Left forelimb (tissue), 1 donor: ENCODE measurements at places on chromosomes 13 and 19.

DNA sequence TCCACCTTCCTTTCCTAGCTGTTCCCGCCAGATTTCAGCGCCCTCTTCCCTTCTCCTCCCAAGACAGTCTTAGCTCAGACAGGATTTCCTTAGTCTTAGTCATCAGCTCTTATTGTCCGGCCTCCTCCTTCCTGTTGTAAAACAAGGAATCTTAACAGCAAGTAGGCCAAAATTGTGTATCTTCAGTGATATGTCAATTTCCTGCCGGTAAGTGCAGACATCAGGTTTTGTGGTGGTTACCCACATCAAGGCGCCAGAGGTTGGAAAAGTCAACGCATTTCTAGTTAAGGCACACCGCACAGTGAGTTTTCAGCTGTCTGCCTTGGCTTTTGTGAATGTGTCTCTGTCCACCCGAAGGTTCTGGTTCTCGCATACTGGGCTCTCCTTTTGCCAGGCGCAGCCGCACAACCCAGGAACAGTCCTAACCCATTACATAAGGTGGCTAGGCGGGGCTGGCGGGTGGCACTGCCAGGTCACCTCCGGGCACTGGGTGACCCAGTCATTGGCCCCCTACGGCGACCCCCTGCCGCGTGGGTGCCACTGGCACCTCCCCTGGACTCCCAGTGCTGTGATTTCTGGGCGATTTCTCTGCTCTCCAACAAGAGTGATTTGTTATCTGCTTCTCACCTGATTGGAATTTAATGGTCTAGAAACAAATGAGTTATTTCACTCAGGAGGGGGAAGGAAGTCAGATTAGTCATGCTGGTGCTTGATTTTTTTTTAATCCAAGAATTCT, 12.9 kb downstream of the COL4A2 start:
- no peak for DNase-seq

DNA sequence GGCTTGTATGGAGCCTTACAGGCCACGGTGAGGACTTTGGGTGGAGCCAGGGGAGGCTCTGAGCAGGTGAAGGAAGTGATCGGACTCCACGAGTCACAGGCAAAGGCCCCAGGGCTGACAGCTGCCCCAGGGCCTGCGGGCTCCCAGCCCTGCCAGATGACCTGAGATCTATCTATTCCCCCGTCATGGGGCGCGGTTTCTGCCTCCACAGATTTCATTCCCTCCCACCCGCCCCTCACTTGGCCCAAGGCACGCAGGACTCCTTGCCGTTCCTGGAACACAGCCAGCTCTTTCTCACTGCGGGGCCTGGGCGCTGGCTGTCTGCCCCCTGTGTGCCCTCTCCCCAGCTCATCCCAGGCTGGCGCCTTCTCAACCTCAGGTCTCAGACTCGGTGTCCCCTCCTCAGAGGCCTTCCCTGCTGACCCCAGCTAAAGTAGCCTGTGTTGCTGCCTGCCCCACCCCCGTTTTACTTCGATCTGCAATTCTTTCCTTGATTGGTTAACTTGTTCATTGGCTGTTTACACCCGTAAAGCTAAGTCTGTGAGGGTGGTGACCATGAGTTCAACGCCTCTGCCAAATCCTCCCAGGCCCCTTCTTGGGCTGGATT, 13.9 kb upstream of the PAK4 start:
- DNase-seq: no peak

DNA sequence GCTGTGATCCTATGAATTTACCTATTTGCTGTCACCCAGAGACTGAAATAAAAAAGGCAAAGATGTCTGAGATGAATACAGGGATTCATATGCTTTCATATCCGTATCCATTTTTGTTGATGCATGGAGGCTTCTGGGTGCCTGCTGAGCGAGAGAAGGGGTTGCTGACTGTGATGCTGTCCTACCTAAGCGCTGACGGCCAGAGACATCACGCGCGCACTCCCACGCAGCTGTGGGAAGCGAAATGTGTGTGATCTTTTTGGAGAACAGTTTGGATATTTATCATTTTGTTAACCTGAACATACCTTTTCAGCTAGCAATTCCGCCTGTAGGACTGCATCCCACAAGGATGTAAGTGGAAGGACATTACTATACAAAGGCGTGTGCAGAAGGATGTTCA, 23.9 kb downstream of the TSHZ3 start:
- DNase-seq: peak; percentile 20

GRCh38 chr19:51468545-51468920, 9.8 kb upstream of the CEACAM18 start:
- DNase-seq: no peak

GRCh38 chr13:37775871-37776270, 93.7 kb downstream of the TRPC4 start:
- DNase-seq: no peak

DNA sequence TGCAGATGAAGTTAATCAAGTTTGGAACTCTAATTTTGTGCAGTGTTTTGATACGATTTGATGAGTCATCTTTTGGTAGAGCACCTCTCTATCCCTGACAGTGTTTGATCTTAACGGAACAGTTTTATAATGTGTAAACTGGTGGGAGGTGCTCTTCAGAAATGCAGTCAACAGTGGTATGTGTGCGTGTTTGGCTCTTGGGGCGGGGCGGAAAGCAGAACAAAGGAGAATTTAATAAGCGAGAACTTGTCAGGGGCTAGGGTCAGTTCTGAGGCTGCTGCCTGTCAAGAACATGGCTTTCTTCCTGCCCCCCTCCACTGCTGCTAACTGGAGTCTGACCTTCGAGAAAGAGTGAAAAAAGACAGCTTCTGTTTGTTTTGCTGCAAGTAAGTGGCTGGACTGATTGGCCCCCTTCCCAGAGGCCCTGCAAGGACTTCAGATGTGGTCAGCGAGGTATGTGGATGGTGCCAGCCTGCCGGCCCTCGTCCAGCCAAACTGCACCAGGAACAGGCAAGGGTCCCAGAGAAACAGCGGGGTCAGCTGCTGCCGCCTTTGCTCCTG, 40.8 kb downstream of the BBC3 start:
- peak; percentile 68 for DNase-seq

DNA sequence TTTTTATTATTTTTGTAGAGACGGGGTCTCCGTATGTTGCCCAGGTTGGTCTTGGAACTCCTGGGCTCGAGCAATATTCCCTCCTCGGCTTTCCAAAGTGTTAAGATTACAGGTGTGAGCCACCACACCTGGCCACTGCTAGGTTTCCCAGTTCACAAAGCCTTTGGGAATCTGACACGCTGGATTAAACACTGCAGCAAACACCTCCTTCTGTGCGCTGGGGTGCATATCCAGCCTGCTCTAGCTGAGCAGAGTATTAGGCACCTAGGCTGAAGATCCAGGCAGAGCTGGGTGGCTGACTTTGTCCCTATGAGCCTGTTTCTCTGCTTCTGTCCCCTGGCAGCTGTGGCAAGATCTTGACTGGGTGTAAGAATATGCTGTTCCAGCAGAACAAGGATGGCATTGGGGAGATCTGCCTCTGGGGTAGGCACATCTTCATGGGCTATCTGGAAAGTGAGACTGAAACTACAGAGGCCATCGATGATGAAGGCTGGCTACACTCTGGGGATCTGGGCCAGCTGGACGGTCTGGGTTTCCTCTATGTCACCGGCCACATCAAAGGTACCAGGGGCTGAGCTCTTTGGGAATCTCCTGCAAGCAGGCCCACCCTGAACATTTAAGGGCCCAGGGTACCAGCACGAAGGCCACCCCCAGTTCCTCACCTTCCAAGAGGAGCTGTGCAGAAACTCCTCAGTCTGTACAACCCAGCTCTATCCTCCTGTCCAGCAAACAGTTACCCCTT, 49.8 kb downstream of the ACSBG2 start:
- no peak for DNase-seq

GRCh38 chr13:33464345-33464744, 178.8 kb upstream of the STARD13 start:
- DNase-seq: no peak

DNA sequence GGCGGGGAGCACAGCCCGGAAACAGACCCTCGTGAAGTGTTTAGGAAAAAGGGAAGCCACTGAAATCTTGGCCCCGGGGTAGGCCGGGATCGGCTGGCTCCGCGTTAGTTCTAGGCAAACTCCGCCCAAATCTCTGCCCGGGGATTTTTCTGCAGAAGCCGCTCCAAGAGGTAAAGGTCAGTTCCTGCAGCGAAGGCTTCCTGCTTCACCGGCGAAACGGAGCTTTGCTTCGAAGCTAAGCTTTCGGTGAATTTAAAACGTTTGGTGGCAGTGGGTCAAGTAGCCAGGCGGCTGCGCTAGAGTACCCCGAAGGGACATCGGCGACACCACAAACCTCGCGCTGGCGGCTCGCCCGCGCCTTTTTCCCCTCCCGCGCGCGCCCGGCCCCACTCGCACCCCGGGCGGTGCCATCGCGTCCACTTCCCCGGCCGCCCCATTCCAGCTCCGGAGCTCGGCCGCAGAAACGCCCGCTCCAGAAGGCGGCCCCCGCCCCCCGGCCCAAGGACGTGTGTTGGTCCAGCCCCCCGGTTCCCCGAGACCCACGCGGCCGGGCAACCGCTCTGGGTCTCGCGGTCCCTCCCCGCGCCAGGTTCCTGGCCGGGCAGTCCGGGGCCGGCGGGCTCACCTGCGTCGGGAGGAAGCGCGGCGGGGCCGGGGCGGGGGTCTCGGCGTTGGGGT, 441 bp downstream of the GJB2 start:
- no peak for DNase-seq

DNA sequence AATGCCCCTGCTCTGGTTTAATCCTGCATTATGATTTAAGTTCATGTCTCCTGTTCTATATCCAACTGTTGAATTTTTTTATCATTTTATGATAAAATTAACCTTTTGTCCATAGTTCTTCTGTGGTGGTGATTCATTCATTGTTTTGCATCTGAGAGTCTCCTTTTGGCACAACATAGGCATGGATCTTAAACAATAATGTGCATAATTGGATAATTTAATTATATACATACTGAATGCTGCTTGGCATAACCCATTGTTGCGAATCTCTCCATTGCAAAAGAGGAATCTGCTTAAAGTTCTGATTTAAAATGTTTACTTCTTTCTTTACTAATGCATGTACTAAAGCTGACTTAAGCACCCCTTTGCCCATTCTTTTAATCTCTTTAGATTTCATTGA, 2788.4 kb downstream of the PCDH9 start:
- no peak for DNase-seq

DNA sequence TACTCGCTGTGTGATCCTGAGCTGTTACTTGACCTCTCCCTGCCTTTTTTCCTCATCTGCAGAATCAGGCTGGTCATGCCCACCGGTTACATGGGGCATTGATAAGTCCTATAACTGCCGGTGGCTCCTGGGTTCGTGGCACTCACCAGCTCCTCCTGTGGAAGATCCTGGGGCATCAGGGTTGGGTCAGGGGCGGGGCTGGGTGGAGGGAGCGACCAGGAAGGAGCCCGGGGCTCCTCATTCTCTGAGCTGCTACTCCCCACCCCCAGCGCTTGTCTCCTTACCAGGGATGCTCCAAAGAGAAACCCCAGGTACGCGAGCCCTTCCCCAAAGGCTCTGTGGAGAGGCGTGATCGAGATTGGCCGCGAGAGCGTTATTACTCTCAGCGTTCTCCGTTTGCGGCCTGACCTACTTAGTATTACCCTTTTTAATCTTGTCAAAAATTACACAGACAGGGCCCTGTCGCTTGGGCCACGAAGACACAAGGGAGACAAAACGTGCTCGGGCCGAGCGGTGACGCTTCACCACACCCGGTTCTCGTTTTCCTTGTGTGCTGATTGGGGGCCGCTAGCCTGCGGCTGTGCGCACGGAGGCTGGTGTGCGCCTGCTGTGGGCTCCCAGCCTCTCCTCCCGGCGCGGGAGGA, 10.7 kb downstream of the HDGFL2 start:
- DNase-seq: no peak

- no peak for DNase-seq
Measured at GRCh38 chr13:99805361-99805760, 166.2 kb downstream of the ZIC5 start.

GRCh38 chr13:25684491-25684890, 312.7 kb downstream of the ATP8A2 start:
- no peak for DNase-seq

GRCh38 chr13:26707122-26708006, 53.2 kb downstream of the GPR12 start:
- DNase-seq: no peak

- DNase-seq: no peak
Measured at GRCh38 chr19:48614436-48615230, at the start of gene FAM83E. TSS of gene FAM83E (minus strand) at chr19:48615076. CDS start at chr19:48613372, 1,704 bp downstream.

GRCh38 chr19:327291-328024, 17.1 kb downstream of the MIER2 start:
- no peak for DNase-seq

DNA sequence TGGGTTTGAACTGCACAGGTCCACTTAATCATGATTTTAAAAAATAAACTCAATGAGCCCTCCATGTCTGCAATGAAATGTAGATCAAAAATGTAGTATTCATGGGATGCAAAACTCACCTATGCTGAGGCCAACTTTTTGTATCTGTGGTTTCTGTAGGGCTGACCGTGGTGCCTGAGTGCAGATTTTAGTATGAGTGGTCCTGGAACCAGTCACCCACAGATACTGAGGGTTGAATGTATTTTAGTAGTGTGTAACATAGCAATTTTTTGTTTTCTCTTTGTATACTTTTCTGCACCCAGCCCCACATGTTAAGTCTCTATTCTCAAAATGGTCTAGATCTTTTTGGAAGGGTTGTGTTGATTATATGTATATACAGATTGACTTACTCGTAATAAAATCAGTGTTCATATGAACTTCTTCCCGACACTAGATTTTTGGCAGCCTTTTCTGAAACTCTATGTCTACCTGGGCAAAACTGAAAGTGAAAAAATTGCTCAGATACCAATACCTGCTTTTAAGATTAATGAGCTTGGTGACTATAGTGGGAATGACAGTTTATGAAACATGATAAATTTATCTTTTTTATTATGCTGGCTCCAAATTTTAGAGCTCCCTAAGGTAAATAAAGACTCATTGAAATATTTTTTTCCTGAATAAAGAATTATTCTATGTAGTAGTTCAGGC, 51.6 kb downstream of the DNAJC15 start:
- no peak for DNase-seq

DNA sequence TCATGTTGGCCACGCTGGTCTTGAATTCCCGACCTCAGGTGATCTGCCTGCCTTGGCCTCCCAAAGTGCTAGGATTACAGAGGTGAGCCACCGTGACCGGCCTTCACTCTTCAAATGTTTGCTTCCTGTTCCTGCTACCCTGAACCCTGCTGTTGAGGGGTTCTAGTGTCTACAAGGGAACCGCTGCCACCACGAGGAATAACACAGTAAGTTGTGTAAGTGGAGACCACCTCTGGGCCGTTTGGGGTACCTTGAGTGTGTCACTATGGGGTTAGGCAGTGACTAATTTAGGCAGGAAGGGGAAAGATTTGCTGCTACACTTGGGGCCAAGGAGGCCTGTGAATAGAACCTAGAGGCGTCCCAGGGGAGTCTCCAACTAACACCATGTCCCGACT, 2.2 kb upstream of the MYADM start:
- DNase-seq: no peak

- no peak for DNase-seq
Measured at GRCh38 chr13:73288596-73288995, 229.8 kb downstream of the KLF5 start.

GRCh38 chr13:32585550-32586079, 637 bp upstream of the PDS5B start:
- DNase-seq: no peak

GRCh38 chr19:13091400-13092157, 11.1 kb downstream of the LYL1 start:
- DNase-seq: peak; percentile 86
